DND-41 (cell line): ENCODE measurements at places on chromosomes 5 and 9.

DNA sequence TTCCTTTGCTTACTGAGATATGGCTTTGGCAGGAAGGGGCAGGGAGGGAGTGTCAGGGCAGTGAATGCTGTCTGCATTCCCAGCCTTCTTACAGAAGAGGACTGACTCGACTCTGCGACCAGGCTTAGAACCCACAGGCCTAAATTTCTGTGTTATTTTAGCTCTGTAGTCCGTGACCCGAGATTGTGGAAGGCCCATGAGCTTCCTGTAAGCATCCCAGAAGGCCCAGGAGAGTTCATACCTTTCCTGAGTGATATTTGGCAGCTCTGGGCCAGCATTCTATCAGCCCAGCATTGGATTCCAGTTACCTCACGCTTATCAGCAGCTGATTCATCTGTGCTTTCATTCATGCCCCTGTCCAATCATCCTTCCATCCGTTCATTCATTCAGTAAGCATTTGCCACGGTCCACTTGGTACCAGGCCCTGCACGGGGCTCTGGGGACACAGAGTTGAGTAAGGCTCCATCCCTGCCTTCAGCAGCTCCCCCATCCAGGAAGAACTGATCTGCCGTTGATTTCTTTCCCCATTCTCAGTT, 28.2 kb upstream of the RPL26L1 start:
- no peak overlapping the region for H3K4me3 ChIP-seq
- no peak for DNase-seq
- H3K27me3 ChIP-seq: no peaks in the 10 kb centered on the region
- no peaks in the 10 kb centered on the region for H3K4me1 ChIP-seq
- peaks cover 40% of the 10 kb centered on the region for H3K36me3 ChIP-seq
- no peak overlapping the region for H3K27ac ChIP-seq

DNA sequence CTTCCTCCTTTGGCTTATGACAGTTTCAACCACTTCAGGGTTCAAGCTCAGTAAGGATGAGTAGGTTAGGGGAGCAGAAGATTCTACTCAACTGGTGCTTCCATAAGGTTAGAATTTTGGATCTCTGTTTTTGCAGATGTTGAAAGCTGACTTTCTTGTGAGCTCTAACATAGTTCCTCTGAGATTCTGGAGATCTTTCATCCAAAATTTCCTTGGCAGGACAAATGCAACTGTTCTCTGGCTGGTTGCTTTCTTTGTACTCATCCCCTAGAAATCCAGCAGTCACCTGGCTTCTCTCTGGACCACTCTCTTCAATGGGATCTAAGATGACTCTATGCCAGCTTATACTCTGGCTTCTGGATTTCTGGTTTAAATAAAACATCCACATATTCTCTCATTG, 189.6 kb downstream of the ESM1 start:
- H3K4me3 ChIP-seq: no peak overlapping the region
- no peak for DNase-seq
- no peak overlapping the region for H3K27ac ChIP-seq
- H3K27me3 ChIP-seq: peaks cover 6% of the 10 kb centered on the region
- no peaks in the 10 kb centered on the region for H3K36me3 ChIP-seq

DNA sequence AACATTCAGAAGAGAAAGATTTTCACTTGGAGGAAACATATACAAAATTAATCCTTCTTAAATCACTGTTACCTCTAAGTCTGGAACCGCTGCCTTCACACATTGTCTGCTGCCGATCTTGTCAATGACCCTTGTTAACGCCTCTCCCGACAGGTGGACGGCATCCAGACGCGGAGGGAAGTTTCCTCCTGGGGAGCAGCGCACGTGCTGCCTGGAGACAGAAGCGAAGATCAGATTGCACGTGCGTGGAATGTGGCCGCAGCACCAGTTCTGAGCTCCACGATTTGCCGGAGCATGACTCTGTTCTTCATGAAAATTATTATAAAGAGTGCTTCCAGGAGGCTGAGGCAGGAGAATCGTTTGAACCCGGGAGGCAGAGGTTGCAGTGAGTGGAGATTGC, 183.6 kb upstream of the IRX4 start:
- no peak overlapping the region for H3K27ac ChIP-seq
- H3K27me3 ChIP-seq: no peaks in the 10 kb centered on the region
- no peaks in the 10 kb centered on the region for H3K36me3 ChIP-seq
- H3K4me1 ChIP-seq: no peaks in the 10 kb centered on the region

DNA sequence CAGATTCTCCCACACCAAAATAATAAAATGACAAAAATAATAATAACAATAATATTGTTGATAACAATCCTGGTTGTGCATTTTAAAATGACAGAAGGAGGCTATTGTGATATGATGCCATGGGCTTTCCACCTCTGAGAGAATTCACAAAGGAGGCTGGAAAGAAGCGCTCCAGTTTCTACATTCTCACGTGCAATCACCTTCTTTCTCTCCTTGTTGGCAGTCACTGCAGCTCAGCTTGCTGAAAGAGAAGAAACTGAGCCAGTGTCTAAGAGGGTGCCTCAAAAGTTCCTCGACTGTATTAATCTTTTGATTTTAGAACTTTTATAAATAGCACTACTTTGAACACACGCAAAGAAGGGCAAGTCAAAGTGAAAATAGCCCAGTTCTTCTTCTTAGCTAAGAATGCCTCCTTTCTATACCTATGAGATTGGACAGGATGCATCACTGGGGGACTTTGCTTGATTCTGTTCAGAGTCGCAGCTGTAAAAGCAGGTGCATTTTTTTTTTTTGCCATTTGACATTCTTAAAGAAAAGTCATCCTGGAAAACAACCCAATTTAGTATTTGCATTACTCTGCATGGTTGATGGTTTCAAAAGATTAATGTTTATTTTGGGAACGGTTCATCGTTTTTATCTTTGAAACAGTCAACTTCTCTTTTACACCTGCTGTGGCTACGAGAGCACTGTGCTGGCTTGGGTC, 12.4 kb upstream of the SUB1 start:
- H3K27me3 ChIP-seq: peaks cover under 1% of the 10 kb centered on the region
- DNase-seq: no peak
- H3K4me1 ChIP-seq: no peaks in the 10 kb centered on the region
- H3K27ac ChIP-seq: no peak overlapping the region
- no peak overlapping the region for H3K4me3 ChIP-seq
- H3K36me3 ChIP-seq: no peaks in the 10 kb centered on the region

- no peak overlapping the region for H3K4me3 ChIP-seq
- no peak for DNase-seq
- H3K36me3 ChIP-seq: no peaks in the 10 kb centered on the region
- no peaks in the 10 kb centered on the region for H3K4me1 ChIP-seq
Observed at GRCh38 chr9:28127101-28127500, 553.8 kb upstream of the C9orf72 start.

DNA sequence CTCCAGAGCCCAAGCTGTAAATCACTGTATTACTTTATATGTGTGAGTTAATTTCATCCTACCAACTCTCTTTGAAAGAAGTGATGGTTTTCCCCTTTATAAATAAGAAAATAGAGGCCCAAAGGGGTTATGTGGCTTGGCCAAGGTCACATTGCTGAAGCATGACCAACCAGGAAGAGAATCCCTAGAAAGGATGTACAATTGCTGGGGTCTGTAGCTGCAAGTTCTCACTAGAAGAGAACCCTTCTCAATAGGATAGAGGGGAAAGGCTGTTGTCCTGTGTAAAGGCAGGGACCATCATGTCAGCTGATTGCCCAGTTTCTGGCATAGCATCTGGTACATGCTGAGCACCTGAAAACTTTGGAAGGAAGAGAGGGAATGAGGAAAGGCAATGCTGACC, 39.0 kb upstream of the FAT2 start:
- no peaks in the 10 kb centered on the region for H3K4me1 ChIP-seq
- no peak overlapping the region for H3K4me3 ChIP-seq
- H3K27me3 ChIP-seq: peaks cover 23% of the 10 kb centered on the region
- H3K36me3 ChIP-seq: no peaks in the 10 kb centered on the region

- H3K27ac ChIP-seq: no peak overlapping the region
- DNase-seq: no peak
- peaks cover 6% of the 10 kb centered on the region for H3K27me3 ChIP-seq
- no peaks in the 10 kb centered on the region for H3K36me3 ChIP-seq
- H3K4me1 ChIP-seq: no peaks in the 10 kb centered on the region
Observed at GRCh38 chr5:176574297-176574591, 25.1 kb downstream of the CDHR2 start.

- H3K4me1 ChIP-seq: no peaks in the 10 kb centered on the region
- no peak overlapping the region for H3K4me3 ChIP-seq
- no peak for DNase-seq
- H3K27me3 ChIP-seq: no peaks in the 10 kb centered on the region
Observed at GRCh38 chr5:305459-305858, 16.1 kb upstream of the AHRR start.

DNA sequence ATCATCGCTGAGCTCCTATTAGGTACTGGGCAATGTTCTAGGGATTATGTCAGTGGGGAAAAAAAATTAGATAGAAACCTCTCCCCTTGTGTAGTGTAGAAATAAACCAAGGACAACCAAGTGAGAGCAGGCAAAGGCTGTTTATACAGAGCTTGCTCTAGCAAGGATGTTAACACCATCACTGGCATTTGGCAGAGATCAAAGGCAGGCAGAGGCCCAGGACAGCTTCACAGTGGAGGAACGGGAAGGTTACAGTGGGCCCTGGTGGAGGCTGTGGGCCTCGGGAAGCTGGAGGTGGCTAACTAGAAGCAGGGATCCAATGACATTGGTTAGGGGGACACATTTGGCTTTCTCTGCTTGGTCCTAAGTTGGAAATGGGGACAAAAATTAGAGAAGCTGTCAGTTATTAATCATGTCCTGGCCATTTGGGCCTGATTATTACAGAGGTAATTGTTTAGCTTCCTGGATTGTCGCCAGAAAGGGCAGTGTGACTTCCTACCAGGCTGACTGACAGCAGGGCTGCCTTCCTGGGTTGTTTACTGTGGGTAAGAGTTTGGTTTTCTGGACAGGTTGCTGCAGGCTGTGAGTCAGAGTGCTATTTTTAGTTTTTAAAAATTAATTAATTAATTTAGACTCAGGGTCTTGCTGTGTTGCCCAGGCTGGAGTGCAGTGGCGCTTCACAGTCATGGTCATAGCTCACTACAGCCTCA, 259.3 kb downstream of the ROR2 start:
- DNase-seq: no peak
- no peaks in the 10 kb centered on the region for H3K27me3 ChIP-seq
- H3K4me1 ChIP-seq: no peaks in the 10 kb centered on the region
- H3K27ac ChIP-seq: no peak overlapping the region
- no peak overlapping the region for H3K4me3 ChIP-seq

GRCh38 chr9:111147041-111147440, 108.8 kb upstream of the LPAR1 start:
- H3K4me3 ChIP-seq: no peak overlapping the region
- no peak overlapping the region for H3K27ac ChIP-seq
- no peaks in the 10 kb centered on the region for H3K36me3 ChIP-seq
- DNase-seq: no peak
- H3K4me1 ChIP-seq: no peaks in the 10 kb centered on the region
- H3K27me3 ChIP-seq: peaks cover 4% of the 10 kb centered on the region

- H3K36me3 ChIP-seq: no peaks in the 10 kb centered on the region
- no peak for DNase-seq
- no peak overlapping the region for H3K27ac ChIP-seq
- no peaks in the 10 kb centered on the region for H3K4me1 ChIP-seq
- no peak overlapping the region for H3K4me3 ChIP-seq
Observed at GRCh38 chr5:150621301-150621700, 19.2 kb upstream of the SYNPO start.

GRCh38 chr5:96337048-96337781, 95.8 kb downstream of the PCSK1 start:
- peaks cover 7% of the 10 kb centered on the region for H3K4me1 ChIP-seq
- H3K4me3 ChIP-seq: no peak overlapping the region
- peaks cover under 1% of the 10 kb centered on the region for H3K27me3 ChIP-seq

DNA sequence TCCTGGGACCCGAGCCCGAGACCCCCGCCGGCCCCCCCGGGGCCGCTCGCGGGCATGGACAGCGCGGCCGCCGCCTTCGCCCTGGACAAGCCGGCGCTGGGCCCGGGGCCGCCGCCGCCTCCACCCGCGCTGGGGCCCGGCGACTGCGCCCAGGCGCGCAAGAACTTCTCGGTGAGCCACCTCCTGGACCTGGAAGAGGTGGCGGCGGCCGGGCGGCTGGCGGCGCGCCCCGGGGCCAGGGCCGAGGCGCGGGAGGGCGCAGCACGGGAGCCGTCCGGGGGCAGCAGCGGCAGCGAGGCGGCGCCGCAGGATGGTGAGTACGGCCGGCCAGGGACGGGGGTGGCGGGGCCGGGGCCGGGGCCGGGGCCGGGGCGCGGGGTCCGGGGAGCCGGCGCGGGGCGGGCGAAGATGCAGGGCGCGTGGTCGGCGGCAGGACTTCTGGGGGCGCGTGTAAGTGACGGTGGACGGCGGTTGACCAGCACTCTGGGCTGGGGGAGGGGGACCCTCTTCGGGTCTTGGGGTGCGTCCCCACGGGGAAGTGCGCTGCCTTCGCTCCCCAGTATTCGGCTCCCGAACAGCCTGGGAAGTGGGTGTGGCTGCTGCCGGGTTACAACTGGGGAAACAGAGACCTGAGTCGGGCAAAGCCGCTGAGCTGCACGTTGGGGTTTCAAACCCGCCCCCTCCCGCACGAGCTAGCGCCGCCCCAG, 520 bp downstream of the PRRX2 start:
- H3K4me3 ChIP-seq: no peak overlapping the region
- H3K4me1 ChIP-seq: no peaks in the 10 kb centered on the region
- no peaks in the 10 kb centered on the region for H3K36me3 ChIP-seq
- no peak overlapping the region for H3K27ac ChIP-seq

- DNase-seq: no peak
- no peaks in the 10 kb centered on the region for H3K4me1 ChIP-seq
- H3K4me3 ChIP-seq: no peak overlapping the region
- no peak overlapping the region for H3K27ac ChIP-seq
Observed at GRCh38 chr5:116365006-116365496, 209.6 kb downstream of the SEMA6A start.

GRCh38 chr9:69546265-69546664, 125.9 kb downstream of the APBA1 start:
- no peak overlapping the region for H3K4me3 ChIP-seq
- no peak overlapping the region for H3K27ac ChIP-seq
- H3K36me3 ChIP-seq: no peaks in the 10 kb centered on the region
- no peaks in the 10 kb centered on the region for H3K4me1 ChIP-seq
- no peaks in the 10 kb centered on the region for H3K27me3 ChIP-seq

DNA sequence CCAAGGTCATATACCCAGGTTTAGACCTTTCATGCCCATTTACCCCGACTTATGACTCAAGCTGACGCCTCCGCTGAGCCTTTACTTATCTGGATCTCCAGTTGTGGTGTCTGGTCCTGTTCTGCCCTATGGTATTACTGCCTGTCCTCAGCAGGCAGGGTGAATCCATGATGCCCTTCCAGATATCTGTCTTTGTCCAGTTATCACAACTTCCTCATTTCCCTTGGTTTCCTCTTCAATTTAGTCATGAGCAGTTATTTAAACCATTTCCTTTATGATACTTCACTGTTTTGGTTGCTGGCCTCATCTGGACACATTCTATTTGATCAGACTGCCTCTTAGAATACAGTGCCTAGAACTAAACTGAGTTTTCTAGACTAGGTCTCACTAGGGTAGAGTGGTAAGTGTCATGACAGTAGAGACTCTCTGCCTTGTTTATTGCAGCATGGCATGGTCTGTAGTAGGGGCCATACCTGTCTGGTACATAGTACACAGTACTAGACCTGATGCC, 93.3 kb downstream of the MELK start:
- no peaks in the 10 kb centered on the region for H3K27me3 ChIP-seq
- H3K27ac ChIP-seq: peak overlapping the region; percentile 66
- no peak overlapping the region for H3K4me3 ChIP-seq
- peaks cover 80% of the 10 kb centered on the region for H3K36me3 ChIP-seq
- no peak for DNase-seq
- peaks cover 23% of the 10 kb centered on the region for H3K4me1 ChIP-seq
